Hematopoietic multipotent progenitor cell treated with erythropoietin and hydrocortisone succinate and interleukin-3 and kit ligand, for 15 days (in vitro differentiated cells): ENCODE measurements at places on chromosomes 6 and 20.

GRCh38 chr6:15366003-15366535, 120.2 kb downstream of the JARID2 start:
- no peak for DNase-seq

- no peak for DNase-seq
Measured at GRCh38 chr6:37864250-37864649, 44.7 kb downstream of the ZFAND3 start.

DNA sequence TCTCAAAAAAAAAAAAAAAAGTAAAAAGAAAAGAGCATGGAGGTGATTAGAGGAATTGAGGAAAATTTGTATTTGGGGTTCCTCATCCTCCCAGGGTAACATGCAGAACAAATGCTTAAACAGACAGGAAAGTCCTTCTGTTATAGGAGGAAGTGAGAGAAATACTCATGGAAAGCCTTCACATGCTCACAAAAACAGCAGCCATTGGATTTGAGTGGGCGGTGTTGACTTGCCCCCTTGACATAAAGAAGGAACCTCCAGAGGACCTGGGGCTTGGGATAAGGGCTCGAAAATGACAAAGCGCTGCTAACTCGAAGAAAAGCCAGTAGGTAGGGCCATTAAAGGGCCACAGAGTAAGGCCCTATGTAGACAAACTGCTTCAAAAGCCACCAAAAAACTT, 17.5 kb upstream of the SAMHD1 start:
- DNase-seq = no peak

GRCh38 chr6:1587546-1587945, 22.2 kb upstream of the FOXC1 start:
- DNase-seq = no peak

GRCh38 chr6:77403424-77403823, 59.9 kb downstream of the HTR1B start:
- no peak for DNase-seq

DNA sequence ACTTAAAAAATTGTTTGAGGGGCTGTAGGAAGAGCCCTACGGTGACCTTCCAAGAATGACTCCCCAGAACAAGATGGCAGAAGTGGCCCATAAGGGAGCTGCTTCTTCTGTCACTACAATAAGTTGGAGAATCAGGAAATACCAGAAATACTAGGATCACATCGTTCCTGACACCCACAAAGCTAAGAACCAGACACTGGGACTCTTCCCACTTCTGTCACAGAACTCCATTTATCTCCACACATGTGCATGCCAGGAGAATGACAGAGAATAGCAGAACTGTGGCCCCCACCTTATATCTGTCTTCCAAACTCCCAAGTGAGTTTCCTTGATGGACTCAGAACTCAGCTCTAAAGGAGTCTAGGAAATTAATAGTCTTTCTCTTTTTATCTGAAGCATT, 54.6 kb upstream of the UBR2 start:
- DNase-seq = no peak

DNA sequence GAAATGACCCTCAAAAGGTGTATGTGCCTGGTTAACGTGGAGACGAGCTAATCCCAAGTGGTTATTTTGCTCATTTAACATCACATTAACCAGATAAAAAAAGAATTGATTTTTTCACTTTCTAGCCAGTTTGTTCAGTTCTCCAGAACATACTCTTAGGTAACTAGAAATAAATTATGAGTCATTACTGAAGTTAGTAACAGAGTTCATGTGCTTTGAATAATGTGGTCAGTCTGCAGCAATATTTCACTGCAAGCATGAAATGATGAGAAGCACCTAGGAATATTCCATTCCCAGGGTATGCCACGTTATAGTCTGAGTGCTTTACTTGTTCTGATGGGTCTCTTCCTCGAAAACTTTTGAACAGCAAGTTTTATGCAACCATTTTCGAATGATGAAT, 138.3 kb upstream of the INSM1 start:
- no peak for DNase-seq

GRCh38 chr20:24098886-24099285, 110.3 kb upstream of the GGTLC1 start:
- DNase-seq = no peak

DNA sequence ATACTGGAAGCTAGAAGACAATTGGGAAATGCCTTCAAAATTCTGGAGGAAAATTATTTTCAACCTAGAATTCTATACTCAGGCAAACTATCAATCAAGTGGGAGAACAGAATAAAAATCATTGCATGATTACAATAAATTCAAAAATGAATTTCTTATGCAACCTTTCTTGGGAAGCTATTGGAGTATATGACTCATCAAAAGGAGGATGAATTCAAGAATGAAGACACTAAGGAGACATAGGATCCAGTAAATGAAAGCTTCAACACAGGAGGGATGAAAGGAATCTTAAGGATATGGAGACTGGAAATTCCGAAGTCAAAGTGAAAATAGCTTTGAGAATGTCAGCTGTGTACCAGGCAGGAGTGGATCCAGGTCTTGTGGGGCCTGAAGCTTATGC, 12.6 kb upstream of the UBR2 start:
- DNase-seq = no peak

DNA sequence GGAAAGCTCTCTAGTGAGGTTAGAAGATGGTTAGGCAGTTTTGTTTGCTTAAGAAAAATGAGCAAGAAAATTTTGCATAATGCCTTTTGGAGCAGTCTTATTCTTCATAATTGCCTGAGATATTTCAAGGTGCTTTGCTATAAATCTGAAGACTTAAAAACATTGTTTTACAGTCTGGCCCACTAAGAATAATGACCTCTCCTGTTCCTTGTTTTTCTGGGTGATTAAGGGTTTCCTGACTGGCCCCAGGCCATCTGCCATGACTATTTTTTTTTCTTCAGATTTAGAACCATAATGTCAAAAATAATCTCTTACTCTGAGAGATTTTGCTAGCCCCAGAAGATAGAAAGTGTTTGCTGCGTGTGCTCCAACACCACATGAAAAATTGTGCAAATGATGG, 72.3 kb upstream of the CENPW start:
- no peak for DNase-seq

- DNase-seq = no peak
Measured at GRCh38 chr6:154617175-154617574, 106.7 kb upstream of the CNKSR3 start.

DNA sequence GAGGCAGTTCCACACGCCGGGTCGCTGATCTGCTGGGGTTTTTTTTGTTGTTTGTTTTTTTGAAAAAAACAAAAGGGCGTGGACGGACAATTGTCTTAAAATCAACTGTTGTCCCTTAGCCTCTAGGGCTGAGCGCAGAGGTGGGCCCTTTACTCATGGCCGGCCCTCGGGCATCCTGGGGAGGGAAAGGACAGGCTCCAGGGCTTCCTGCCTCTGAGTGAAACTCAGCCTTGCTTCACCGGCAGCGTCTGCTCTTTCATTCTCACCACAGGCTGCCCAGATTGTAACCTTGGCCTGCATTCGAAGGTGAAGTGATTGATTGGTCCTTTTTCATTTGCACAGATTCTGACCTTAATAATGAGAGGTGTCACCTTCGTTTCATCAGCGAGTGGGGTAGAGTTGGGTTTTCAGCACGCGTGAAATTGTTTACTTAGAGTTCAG, 797 bp downstream of the SMIM13 start:
- no peak for DNase-seq

DNA sequence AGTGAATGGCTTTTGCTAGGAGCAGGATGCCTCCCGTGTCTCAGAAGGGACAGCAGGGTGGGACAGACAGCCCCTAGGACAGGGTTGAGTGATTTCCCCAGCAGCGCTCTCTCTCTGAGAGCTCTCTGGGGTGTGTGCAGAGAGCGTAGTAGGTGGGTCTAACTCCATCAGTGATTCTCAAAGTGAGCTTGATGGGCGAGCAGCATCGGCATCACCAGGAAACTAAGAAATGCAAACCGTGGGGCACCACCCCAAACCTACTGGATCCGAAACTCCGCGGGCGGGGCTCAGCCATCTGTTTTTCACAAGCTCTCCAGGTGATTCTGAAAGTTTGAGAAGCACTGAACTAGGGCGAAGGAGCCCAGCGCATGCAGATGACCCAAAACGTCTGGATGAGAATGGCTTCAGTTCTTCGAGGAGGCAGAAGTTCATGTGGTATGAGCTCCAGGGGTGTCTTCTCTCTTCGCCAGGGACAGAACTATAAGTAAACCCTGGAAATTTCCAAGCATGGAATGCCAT, 119.6 kb upstream of the RNF24 start:
- DNase-seq = no peak

GRCh38 chr6:5383856-5384255, 122.5 kb downstream of the FARS2 start:
- DNase-seq = no peak

DNA sequence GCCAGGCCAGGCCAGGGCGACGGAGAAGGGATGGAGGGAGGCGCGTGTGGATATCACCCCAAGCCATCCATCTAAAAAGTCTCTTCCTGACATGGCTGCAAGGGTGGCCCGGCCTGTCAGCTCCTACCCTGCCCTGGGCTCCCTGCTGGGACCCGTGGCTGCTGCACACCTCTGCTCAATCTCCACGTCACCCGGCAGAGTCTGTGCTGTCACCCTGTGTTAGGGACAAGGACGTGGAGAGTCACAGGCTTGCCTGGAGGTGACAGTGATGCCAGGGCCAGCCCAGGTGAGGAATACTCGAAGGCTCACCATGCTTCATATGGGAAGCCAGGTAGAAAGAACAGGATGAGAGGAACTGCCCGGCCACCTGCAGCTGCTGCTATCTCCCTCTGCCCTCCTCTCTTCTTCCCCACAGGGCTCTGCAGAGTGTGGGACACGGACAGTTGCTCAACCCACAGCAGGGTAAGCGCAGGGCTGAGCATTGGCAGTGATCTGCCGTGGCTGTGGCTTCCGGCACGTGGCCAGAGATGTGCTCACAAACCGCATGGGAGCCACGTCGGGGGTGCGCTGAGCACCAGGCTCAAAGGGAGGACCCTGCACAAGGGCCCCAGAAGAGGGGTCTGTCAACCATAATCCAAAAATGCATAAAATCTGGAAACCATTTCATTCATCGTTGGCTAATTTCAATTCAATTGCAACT, 214.3 kb downstream of the DLL1 start:
- DNase-seq = no peak

GRCh38 chr6:32865724-32866443, 11.9 kb downstream of the PSMB9 start:
- DNase-seq = no peak

GRCh38 chr6:163816441-163816840, 401.9 kb downstream of the QKI start:
- no peak for DNase-seq

DNA sequence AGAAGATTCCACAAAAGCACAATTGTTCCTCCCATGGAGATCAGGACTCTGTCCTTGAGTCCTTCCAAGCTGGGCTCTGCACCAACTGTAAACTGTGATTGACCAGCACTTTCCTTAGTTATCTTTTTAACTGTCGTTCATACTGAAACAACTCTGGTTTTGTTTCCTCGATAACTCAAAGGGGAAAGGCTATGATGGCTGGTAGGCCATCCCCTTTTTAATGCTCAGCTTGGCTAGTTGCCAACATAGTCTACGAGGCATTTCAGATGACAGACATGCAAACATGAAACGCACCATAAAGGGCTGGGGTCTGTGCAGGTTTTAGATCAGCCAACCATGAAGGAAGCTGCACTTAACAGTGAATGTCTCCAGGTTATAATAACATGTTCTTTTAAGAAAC, 497.1 kb upstream of the ARID1B start:
- no peak for DNase-seq

DNA sequence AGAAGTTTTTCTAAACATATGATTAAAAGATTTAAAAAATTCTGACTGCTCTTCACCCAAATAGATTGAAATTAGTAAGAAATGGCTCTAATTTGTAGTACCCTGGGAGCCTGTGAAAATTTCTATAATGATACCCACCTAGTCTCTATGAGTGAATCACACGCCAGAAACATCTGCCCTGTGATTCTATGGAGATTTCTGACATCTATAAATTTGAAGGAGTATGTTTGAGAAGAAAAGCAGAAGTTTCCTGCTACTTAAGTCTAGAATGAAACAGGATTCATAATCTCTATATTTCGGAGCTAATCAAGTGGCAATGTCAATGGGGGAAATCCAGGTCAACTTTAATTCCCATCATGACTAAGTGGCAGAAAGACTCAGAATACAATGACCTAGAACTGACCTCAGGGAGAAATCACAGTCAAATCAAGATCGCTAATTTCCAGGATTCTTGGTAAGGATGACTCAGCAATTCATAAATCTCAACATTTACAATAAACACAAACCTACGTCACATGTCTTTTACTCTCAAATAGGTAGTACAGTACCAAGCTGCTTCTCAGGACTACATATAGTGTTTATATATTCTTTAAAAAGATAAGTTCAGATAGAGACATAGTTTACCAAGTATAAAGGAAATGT, 186.2 kb upstream of the TNFAIP3 start:
- no peak for DNase-seq

DNA sequence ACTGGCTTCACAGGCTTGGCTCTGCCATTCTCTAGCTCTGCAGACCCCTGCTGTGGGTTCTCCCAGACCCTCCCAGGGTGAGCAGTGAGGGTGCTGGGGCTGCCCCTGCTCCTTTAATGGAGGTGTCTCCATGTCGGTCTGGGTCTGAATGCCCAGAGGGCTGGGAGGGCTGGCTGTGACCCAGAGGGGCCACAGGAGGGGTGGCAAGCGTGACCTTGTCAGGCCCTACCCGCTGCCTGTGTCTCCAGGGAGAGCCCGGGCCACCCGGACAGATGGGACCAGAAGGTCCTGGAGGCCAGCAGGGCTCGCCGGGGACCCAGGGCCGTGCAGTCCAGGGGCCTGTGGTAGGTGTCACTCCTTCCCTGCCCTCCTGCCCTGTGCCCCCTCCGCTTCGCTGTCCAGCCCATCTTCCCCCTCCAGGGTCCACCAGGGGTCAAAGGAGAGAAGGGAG, 32.1 kb downstream of the COL20A1 start:
- no peak for DNase-seq

DNA sequence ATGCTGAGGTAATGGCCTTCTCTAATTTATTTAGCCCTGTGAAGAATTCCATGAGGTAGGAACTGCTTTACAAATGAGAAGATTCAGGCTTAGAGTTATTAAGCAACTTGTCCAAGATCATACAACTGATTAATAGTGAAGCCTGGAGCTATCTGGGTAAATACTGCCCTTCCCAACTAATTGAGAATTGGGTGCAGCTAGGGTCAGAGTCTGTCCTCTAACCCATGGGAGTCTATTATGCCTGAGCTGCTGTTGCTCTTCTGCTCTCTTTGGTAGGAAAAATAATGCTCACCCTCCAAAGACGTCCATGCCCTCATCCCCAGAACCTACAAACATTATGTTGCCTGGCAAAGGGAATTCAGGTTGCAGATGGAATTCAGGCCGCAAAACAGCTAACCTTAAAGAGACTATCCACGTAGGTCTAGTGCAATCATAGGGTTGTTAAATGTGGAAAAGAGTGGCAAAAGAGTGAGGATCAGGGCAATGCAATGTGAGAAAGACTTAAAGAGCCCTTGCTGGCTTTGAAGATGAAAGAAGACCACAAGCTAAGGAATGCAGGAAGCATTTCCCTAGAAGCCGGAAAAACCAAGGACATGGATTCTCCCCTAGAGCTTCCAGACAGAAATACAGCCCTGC, 90.1 kb downstream of the SPTLC3 start:
- no peak for DNase-seq

GRCh38 chr6:33699739-33700138, 11.8 kb downstream of the UQCC2 start:
- DNase-seq = no peak
